HepG2 (cell line): ENCODE measurements at places on chromosomes 16 and 17. TPM values are rescaled to one million over a fixed set of nuclear protein-coding genes. Genes with fewer than 3 reads are reported as not detected.

Gene MYH8
- polyA plus RNA-seq: not detected in 2 replicates

Gene NMT1
- polyA plus RNA-seq: 71.9 and 75.7 TPM in 2 replicates

Gene CRHR1
- polyA plus RNA-seq: not detected in 2 replicates

Gene KIF1C
- polyA plus RNA-seq: 70.0 and 77.7 TPM in 2 replicates

Gene FBXW10
- 0.17 and 0.30 TPM in 2 replicates for polyA plus RNA-seq

Gene RNF227
- 0.79 and 0.94 TPM in 2 replicates for polyA plus RNA-seq

Gene DHODH
- 9.7 and 10.7 TPM in 2 replicates for polyA plus RNA-seq

Gene ABCA8
- 0.05 and 0.07 TPM in 2 replicates for polyA plus RNA-seq
